ENCODE measurements at places on chromosomes 6 and 20. TPM values are rescaled to one million over a fixed set of nuclear protein-coding genes. Genes with fewer than 3 reads are reported as not detected.

Gene MUCL3
- not detected for total RNA-seq

Gene NHSL1
- 34.8 TPM for total RNA-seq

Gene ARMC2
- 1.00 TPM for total RNA-seq

Gene RNF217
- total RNA-seq = 52.5 TPM

Gene STX11
- 0.68 TPM for total RNA-seq

Gene RIMS1
- total RNA-seq = not detected

Gene PXDC1
- total RNA-seq = 55.0 TPM

Gene GABRR1
- total RNA-seq = not detected

Gene ADGRB3
- not detected for total RNA-seq

Gene OXT
- total RNA-seq = not detected
